Activated CD4-positive, alpha-beta memory T cell treated with anti-CD3 and anti-CD28 coated beads for 36 hours (primary cell): ENCODE measurements at places on chromosomes 6 and 20. TPM values are rescaled to one million over a fixed set of nuclear protein-coding genes. Genes with fewer than 3 reads are reported as not detected.

DNA sequence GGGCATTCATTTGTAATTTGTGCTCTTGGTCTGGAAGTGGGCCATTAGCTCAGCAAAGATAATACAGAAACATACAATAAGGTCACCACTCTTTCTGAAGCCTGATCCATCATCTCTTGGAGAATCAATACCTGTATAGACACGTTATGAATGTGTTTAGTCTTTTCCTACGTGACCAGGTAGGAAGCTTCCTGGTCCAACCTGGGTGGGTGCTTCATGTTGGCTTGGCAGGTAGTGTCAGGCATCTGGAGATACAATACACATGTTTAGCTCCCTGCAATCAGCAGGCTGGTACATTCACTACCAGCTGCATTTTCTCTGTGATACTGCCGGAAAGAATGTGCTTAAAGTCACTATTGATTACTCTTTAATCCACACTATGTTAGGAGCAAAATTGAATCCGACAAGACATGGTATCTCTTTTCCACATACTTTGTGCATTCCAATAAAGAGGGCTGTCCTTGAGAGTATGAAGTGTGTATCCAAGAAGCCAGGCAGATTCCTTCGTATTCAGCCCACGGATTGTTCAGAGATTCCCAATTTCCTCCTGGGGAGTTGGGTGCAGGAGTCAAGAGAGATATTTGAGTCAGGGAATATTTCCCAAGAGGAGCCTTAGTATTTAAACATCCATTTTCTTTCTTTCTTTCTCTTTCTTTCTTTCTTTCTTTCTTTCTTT, 49.9 kb upstream of the RANBP9 start:
- DNase-seq, result no peak

Gene MUC22
- total RNA-seq, result not detected

Gene PAQR8
- 11.2 TPM for total RNA-seq

DNA sequence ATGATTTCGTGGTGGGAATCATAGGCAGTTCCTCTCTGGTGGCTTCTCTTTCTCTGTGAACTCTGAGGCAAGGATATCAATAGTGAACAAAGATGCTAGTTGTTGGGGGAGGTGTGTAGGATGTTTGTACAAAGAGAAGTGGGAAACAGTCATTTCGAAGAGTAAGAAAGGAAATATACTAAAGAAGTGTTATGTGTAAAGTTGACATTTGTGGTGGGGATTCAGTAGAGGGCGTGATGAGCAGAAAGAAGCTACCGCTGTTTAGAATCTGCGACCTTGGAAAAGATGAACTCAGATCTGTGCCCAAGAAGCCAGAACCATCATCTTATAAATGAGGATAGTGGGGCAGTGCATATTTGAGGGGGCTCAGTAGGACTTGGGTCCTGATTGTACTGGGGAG, 11.4 kb downstream of the SLC35F1 start:
- no peak for DNase-seq

DNA sequence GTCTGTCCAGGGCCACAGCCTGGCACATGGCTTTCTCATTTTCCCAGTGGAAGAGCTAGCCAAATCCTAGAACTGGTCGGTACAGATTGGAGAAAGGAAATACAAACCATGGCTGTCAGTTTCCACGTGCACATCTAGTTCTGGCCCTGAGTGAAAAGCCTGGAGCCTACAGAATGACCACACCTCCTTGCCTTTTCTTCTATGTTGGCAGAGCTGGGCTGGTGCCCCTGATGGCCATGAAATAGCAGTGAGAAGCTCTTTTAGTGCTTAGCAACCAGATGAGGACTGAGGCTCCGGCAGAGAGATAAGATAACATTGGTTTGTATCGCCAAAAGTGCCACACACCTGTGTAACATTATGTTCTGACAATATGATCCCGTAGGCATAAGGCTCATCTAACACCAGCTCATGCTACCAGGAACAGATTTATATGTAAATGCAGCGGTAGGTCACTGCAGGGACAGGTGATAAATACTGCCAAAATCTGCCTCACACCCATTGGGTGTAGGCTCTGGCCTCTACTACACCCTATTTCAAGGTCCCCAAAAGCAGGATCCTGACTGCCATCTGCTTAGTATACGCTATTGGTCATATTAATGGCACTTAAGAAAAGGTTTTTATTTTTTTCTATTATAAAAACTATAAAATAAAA, 39.9 kb upstream of the TBC1D7 start:
- DNase-seq, result no peak

Gene TIAM2
- total RNA-seq, result 11.0 TPM

- DNase-seq, result no peak
These were observed 10.8 kb downstream of the ADGRF4 start for GRCh38 chr6:47709160-47709559.

DNA sequence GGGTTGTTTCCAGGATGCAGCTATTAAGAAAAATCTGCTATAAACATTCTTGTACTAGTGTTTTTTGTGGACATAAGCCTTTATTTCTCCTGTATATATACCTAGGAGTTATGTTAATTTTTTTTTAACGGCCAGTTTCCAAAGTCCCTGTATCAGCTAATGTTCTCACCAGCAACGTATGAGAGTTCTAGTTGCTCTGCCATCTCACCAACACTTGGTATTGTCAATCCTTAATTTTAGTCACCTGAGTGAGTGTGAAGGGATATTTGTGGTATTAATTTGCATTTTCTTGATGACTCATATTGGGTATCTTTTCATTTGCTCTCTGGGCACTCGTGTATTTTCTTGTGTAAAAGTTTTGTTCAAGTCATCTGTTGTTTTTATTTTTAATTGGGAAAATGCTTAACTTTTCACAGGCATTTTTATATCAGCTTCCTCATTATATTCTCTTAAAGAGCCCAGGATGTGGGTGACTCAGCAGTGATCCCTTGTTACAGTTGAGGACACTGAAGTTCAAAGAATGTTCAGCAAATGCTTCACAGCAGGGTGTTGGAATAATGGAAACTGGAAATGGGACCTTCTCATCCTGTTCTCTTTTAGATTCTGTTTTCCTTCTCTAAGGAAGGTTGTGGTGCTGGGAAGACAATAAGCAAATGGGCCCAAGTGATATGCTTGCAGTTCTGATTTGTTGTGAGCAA, 211.7 kb upstream of the PRND start:
- no peak for DNase-seq

Gene OXT
- total RNA-seq, result 1.0 TPM

DNA sequence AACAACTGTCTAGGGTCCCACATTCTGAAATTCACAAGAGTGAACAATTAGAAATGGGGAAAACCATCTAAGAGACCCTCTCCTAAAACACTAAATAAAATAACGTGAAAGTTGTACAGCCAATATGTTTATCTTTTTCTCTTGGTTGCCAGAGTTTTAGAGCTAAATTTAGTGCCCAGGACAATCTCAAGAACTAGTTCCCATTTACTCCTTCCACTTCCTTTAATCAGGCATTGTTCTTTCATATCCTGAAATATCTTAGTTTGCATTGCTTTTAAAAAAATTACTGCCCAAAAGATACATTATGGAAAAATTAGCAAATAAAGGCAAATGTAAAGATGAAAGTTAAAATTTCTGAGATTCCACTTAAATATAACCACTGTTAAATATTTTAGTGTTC, 33.1 kb upstream of the UBR2 start:
- DNase-seq, result no peak

DNA sequence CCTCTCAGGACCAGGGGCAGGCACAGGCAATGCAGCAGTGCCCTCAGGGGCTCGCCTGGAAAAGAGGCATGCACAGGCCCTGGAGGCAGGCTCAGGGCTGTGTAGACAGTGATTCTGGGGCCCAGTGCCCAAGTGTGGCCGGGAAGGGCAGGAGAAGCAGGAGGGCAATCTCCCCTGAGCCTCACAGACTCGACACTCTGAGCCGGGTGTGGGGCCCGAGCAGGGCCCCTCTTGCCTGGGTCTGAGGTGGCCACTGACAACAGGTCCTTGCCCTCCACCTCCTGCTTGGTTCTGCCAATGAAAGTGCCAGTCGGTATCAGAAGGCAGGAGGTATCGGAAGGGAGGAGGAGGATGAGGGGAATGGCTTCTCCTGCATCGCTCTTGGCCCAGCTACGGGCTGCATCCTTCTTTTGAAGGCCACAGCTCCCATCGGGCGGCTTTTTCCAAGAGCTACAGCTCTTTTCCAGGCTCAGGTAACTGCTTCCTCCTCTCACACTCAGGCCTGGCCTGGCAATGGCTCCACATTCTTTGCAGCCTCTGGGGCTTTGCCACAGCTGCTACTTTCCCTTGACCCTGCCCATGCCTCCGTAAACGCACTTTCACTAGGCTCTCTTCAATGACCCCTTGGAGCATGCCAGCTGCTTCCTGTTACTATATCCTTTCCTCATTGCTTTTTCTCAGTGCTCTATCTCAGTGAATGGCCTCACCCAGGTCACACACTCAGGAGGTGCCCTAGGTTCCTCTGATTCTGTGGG, 24.5 kb downstream of the GABRR2 start:
- DNase-seq, result no peak

Gene MAP7
- 1.2 TPM for total RNA-seq

Gene FAXC
- not detected for total RNA-seq

Gene CCN2
- total RNA-seq, result not detected

Gene PREX1
- total RNA-seq, result 91.5 TPM

DNA sequence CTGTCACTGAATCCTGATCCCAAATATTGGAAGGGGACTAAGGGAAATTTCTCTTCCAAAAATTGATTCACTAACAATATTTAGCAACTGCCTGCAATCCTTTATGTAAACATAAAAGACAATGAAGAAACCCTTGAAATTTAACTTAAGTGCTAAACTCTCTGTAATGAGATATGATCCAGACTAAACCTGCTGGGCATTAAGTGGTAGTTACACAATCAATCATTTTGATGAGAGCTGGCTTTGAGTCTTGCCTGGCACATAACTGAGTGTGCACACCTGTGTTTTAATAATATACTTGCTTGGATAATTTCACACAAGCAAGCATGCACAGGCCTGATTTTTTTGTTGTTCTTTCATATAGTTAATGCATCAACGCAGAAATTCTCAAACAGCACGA, 9.8 kb upstream of the ZFP64 start:
- DNase-seq, result no peak

- no peak for DNase-seq
These were observed 486.5 kb downstream of the RFPL4B start for GRCh38 chr6:112833581-112834131.

- no peak for DNase-seq
These were observed 4.3 kb downstream of the RPS12 start for GRCh38 chr6:132818404-132819359.

Gene C2
- 0.97 TPM for total RNA-seq

Gene NT5E
- total RNA-seq, result 3.7 TPM

GRCh38 chr6:39572661-39573340, 152.4 kb downstream of the KIF6 start:
- no peak for DNase-seq

GRCh38 chr20:50834599-50835005, 39.7 kb downstream of the BCAS4 start:
- no peak for DNase-seq

GRCh38 chr6:35294308-35294945, 3.2 kb upstream of the DEF6 start:
- peak; percentile 63 for DNase-seq

Gene RAD21L1
- total RNA-seq, result not detected

GRCh38 chr20:995170-995569, 6.9 kb downstream of the RSPO4 start:
- no peak for DNase-seq

DNA sequence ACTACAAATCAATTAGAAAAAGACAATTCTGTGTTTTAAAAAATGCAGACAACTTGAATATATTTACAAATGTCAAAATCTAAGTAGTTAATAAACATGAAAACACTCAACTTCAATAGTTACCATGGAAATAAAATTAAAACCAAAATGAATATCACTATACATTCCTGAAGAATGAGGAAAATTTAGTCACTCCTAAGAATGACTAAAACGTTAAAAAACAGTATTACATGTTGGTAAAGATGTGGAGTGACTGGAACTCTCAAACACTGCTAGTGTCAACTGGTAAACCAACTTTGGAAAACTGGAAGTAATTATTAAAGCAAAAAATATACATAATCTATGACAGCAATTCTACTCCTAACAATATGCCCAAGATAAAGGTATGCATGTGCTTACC, 36.3 kb downstream of the AHI1 start:
- no peak for DNase-seq

DNA sequence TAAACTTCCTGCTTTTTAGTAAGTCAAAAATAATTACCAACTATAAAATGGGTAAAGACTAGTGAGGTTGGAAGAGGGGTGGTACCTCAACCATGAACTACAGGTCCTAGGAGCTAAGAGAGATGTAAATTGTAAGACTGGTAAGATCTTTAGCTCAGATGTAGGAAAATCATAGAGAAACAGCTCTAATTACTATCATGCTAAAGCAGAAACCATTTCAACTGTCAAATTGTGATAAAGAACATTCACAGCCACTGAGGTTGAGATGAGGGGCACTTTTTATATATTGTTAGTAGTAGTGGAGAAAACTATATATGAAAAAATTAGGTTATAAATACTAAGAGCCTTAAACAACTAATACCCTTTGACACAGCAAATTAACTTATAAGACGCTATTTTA, 20.0 kb downstream of the CDK19 start:
- no peak for DNase-seq

GRCh38 chr20:38338849-38339520, 7.3 kb upstream of the LBP start:
- DNase-seq, result no peak

DNA sequence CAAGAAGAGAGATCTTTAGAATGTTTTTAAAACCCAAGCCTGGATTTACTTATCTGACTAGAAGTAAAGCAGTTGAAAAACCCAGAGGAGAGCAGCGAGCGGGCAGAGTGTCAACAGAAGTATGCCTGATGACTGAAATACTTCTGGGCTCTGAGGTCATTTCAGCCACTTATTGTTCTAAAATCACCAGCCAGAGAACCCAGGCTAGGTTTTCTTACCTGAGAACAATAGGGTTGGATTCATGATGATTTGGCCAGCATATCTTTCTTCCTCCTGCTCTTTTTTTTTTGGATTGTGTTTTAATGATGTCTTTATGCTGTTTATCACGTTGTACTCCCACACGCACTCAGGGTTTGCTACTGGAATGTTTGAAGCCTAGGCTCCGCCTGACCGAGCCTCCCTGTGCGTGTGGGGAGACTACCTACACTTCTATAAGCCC, 63.0 kb upstream of the KIF25 start:
- no peak for DNase-seq

GRCh38 chr6:11613336-11613735, 75.8 kb downstream of the TMEM170B start:
- no peak for DNase-seq

Gene DYNLRB1
- total RNA-seq, result 101 TPM

Gene DST
- 6.2 TPM for total RNA-seq

GRCh38 chr6:137488150-137489045, 5.8 kb downstream of the OLIG3 start:
- DNase-seq, result peak; percentile 38

GRCh38 chr6:27188885-27189418, 58.5 kb upstream of the PRSS16 start:
- peak; percentile 61 for DNase-seq
